ENCODE measurements at places on chromosomes 16 and 17.
A peak's percentile ranks its signal among the peaks of the same experiment; 100 is the strongest.

DNA sequence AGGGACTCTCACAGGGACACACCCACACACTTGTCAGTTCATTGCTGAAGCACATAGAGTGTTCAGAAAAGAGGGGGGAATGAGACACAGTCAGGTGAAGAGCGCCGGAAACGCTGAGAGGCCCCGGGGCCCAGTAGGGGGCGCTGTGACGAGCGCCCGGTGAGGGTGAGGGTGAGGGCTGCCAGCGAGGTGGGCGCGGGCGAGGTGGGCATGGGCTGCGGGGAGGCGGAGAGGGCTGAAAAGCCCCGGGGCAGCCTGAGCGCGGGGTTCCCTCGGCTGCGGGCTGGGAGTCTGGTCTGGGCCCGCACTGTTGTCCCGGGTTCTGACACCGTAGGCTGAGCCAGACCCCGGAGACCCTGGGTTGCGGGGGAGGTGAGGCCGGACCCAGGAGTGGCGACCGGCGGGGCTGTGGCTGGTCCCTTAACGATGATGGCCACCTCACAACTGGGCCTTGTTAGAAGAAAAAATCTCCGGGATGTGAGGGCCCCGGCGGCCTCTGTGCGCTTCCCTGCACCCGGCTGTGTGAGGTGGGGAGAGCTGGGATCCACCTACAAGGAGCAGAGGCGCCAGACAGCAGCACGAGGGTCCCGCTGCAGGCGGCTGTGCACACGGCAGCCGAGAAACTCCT is 91.4 kb downstream of the C16orf78 start:
- no peak for DNase-seq

DNA sequence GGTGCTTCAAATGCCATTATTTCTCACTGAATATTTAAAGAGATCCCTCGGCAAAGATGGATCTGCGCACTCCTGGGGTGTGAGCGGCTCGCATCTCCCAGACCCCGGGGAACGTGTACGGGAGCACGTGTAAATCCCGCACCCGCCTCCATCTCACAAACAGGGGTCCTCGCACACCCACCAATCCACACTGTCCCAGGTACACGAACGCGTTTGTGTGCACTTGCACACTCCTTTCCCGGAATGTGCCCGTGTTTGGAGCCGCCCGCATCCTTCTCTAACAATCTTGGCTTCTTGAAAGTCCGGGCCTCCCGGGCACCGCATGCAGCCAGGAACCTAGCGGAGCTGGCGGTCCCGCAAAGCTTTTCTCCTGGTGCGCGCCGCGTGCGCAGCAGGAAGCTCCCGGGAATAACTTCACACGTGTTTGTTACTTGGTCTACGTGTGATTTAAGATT is 2.5 kb upstream of the SALL1 start:
- no peak for DNase-seq

GRCh38 chr16:83973077-83973476 is 5.0 kb downstream of the NECAB2 start:
- no peak for DNase-seq

GRCh38 chr16:17457513-17457912 is 13.2 kb downstream of the XYLT1 start:
- no peak for DNase-seq

DNA sequence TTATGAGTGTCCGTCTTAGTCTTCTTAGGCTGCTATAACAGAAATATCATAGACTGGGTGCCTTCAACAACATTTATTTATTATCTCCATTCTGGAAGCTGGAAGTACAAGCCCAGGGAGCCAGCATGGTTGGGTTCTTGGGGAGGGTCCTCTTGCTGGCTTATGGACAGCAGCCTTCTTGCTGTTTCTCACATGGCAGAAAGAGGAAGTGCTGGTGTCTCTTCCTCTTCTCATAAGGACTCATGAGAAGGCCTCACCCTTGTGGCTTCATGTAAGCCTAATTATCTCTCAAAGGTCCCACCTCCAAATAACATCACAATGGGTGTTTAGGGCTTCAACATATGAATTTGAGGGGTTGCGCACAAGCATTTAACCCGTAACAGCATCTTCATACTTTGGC is 207.0 kb upstream of the COX10 start:
- DNase-seq = no peak

DNA sequence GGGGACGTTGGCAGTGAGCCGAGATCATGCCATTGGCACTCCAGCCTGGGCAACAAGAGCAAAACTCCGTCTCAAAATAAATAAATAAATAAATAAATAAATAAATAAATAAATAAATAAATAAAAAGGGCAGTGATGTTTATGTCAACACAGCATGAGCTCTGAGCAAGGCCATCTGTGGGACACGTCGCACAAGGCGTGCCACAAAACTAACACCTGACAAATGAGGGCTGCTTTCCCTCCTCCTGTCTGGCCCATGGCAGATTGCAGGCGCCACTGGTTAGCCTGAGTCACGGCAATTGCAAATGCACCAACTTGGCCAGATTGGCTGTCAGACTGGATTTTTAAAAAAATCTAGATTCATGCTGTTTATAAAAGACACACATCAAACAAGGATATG is 25.9 kb upstream of the SPNS3 start:
- peak; percentile 29 for DNase-seq

GRCh38 chr17:14755002-14755401 is 454.1 kb downstream of the HS3ST3B1 start:
- DNase-seq = peak; percentile 43

- DNase-seq = peak; percentile 36
These were observed 229.2 kb downstream of the COPRS start for GRCh38 chr17:31629696-31630470.

GRCh38 chr16:77403732-77404131 is 31.1 kb downstream of the ADAMTS18 start:
- DNase-seq = no peak

- DNase-seq = peak; percentile 36
These were observed 482 bp upstream of the SLC16A3 start for GRCh38 chr17:82228278-82228841.

GRCh38 chr16:2881783-2882649 is 999 bp upstream of the FLYWCH2 start:
- DNase-seq = no peak

DNA sequence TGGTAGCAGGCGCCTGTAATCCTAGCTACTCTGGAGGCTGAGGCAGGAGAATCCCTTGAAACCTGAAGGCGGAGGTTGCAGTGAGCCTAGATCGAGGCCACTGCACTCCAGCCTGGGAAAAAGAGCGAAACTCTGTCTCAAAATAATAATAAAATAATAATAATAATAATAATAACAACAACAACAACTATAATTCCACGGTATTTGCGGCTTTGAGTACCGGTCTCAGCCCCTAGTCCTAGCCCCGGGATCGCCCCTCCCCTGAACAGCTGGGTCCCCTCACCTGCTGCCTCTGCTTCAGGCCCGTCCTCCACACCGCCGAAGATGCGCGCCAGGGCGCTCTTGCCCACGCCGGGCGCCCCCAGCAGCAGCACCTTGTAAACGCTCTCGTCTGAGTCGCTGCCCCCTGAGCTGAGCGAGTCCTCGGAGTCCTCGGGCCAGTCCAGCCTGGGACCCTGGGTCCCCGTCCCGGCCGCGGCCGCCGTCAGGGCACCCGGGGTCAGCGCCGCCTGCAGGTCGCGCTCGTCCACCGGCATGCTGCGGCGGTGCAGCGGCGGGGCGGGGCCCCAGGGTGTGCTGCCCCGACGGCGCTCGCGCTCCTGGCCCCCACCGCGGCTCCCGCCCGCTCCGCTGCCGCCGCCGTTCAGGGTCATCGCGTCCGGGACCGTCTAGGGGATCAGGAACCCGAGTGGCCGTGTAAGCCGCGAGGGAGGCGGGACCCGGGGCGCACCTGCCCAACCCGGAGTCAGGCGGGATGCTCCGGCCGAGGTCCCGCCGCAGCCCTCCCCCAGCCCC is 611 bp downstream of the RRAD start:
- DNase-seq = no peak

- DNase-seq = no peak
These were observed 172.0 kb downstream of the IRF8 start for GRCh38 chr16:86070971-86071370.

All from amniotic epithelial cell (primary cell).